ENCODE measurements at places on chromosomes 13 and 19. TPM values are rescaled to one million over a fixed set of nuclear protein-coding genes. Genes with fewer than 3 reads are reported as not detected.

CEACAM19 gene
- total RNA-seq, result 25.6 TPM

CYP4F8 gene
- total RNA-seq, result not detected

FOSB gene
- total RNA-seq, result 13.3 TPM

VWA8 gene
- 20.1 TPM for total RNA-seq

DNA sequence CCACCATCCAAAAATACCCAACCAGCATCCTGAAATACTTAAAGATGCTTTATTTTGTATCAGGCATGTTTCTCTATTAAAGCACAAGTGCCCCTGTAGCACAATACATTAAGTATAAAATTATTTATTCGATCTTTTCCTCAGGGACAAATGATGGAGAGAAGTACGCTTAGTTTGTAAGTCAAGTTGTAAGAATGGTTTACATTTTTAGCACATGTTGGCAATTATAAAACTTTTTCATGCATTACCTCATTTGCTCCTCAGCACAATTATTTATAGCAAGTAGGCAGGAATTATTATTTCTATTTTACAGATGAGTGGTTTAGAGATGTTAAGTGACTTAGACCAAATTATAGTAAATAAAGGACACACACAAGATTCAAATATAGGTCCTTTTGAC lies 232.6 kb upstream of the HTR2A start:
- DNase-seq, result no peak

DNA sequence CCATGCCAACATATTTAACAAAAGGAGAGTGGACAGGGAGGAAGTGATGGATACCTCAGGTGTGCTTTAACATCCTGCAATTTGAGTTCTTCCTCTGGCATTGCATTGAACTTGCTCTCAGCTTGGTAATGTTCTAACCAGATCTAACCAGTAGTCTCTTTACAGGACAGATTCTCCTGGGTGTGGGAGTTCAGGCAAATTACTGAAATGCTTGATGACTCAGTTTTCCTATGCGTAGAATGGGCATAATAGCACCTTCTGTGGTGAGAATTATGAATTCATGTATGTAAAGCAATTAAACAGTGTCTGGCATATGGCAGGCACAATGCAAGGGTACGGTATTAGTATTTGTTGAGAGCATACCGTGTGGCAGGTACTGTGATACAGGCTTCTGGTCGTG lies 3.6 kb downstream of the AKAP11 start:
- DNase-seq, result no peak

- peak; percentile 18 for DNase-seq
Measured at GRCh38 chr19:11296264-11296663, 304 bp downstream of the TSPAN16 start.

DNA sequence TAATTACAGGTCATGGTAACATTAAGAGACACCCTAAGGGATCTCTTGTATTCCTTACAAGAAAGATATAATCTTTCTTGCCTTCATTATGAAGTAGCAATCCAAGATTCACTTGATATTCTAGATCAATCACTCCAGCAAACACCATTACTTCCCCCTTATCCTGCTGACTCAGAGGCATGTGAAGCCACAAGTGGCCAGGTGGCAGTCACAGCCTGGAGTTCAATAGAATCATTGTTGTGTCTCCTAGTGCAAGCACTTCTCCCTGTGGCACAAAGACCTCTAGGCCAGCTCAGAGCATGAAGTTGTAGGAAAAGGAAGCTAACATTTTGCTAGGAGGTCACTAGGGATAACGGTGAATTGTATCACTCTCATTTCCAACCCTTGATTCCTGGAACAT lies 864.3 kb upstream of the ATXN8OS start:
- DNase-seq, result no peak

DNA sequence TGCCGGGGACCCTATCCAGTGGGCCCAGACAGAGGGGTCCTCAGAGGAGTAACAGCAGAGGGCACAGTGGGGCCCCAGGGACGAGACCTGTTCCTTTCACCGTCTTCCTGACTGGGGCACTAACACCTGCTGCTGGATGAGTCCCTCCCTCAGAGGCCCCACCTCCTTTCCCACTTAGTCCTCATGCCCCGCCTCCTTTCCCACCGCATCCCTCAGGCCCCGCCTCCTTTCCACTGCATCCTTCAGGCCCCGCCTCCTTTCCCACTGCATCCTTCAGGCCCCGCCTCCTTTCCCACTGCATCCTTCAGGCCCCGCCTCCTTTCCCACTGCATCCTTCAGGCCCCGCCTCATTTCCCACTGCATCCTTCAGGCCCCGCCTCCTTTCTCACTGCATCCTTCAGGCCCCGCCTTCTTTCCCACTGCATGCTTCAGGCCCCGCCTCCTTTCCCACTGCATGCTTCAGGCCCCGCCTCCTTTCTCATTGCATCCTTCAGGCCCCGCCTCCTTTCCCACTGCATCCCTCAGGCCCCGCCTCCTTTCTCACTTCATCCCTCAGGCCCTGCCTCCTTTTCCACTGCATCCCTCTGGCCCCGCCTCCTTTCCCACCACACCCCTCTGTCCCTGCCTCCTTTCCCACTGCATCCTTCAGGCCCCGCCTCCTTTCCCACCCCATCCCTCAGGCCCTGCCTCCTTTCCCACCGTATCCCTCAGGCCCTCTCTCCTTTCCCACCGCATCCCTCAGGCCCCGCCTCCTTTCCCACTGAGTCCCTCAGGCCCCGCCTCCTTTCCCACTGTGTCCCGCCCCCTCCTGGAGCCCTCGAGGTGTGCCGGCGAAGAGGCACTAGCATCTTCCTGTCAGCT lies 6.7 kb downstream of the SPPL2B start:
- DNase-seq, result no peak

DNA sequence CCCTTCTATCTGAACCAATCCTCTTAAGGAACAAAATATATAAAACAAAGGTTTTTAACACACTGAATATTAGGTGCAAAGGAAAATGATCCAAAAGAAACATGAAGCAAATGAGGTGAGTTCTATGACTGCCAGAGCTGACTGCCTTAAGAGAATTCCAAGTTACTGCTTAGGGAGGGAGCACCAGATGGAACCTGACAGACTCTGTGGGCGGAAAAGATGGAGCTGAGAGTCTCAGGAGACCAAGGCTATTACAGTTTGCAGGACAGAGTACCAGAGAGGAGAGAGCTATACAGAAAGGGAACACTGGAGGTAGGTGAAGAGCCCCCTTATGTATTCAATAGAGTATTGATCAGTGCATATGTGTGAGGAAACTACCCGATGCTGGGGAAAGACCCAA lies 87.2 kb downstream of the B3GLCT start:
- no peak for DNase-seq

GRCh38 chr13:45748941-45749759 lies 47.0 kb downstream of the CBY2 start:
- DNase-seq, result no peak

- DNase-seq, result no peak
Measured at GRCh38 chr13:29577136-29578051, 18.1 kb downstream of the SLC7A1 start.

- no peak for DNase-seq
Measured at GRCh38 chr13:42396501-42396900, 124.5 kb downstream of the AKAP11 start.
